ENCODE measurements at places on chromosomes 6 and 20. TPM values are rescaled to one million over a fixed set of nuclear protein-coding genes. Genes with fewer than 3 reads are reported as not detected.

- DNase-seq: no peak
Observed at GRCh38 chr6:2641044-2641725, 109.5 kb downstream of the MYLK4 start.

GHRH gene
- not detected for total RNA-seq

CCM2L gene
- not detected for total RNA-seq

GRCh38 chr6:126620719-126621118 is 280.8 kb downstream of the CENPW start:
- no peak for DNase-seq

DNA sequence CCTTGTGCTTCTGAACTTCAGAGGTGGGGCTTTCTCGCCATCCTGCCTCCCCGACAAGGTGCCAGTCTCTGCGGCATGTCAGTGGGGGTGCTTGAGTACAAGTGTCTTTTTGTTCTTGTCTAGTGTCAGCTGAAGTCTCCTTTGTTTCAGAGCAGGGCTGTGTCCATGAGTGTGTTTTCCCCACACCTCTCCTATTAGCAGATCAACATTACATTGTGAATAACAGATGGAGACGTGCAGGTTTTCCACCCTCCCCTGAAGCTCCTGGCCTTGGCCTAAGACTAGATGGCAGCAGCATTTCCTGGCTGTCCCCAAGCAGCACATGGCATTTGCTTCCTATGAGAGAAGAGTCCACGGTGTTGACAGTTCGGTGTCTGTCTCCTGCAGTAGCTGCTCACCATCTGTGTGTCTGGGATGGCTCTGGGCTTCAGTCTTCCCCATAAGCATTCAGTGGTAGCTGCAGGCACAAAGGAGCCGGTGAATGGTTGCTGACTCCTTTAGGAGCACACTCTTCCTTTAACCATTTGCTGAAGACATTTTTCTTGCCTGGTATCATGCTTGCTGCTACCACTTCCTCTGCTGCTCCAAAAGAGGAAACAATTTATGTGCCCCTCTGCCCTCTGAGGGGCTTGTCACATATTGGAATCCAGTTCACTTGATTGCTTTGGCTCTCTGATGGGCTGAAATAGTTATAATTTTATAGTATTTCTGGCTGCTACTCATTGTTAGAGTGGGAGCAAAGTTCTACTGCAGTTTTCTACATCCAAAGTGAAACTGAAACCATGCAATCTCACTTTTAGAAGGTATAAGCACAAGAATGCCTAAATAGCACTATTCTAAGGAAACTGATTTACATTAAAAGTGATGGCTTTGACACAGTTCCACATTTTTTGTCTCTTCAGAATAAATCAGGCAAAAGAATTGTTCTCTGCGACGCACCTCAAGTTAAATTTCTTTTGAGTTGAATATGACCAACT is 913.0 kb downstream of the C6orf118 start:
- peak; percentile 8 for DNase-seq

TREM1 gene
- total RNA-seq: not detected

- peak; percentile 97 for DNase-seq
Observed at GRCh38 chr20:10619427-10619826, 54.4 kb downstream of the JAG1 start.

GRCh38 chr20:10659651-10660601 is 13.9 kb downstream of the JAG1 start:
- no peak for DNase-seq

CST2 gene
- not detected for total RNA-seq

All from A172 (cell line).